ENCODE measurements at places on chromosomes 12 and 14. TPM values are rescaled to one million over a fixed set of nuclear protein-coding genes. Genes with fewer than 3 reads are reported as not detected.

Gene GALNT16
- 0.28 TPM for total RNA-seq

Gene JPH4
- not detected for total RNA-seq

GRCh38 chr12:53596920-53597363 lies 29.2 kb downstream of the ATF7 start:
- DNase-seq, result peak; percentile 59
- no peak overlapping the region for H3K27ac ChIP-seq
- H3K36me3 ChIP-seq, result 0 out of 2 replicates have a peak, but pooled peaks cover 3% of the 10 kb centered on the region
- H3K4me3 ChIP-seq, result no peak overlapping the region
- H3K27me3 ChIP-seq, result no peaks in the 10 kb centered on the region
- H3K4me1 ChIP-seq, result peaks cover 3% of the 10 kb centered on the region

GRCh38 chr14:102993523-102993922 lies 63.8 kb downstream of the CDC42BPB start:
- peaks cover 35% of the 10 kb centered on the region for H3K36me3 ChIP-seq
- peak; percentile 71 for DNase-seq
- H3K27me3 ChIP-seq, result no peaks in the 10 kb centered on the region
- peaks cover 1% of the 10 kb centered on the region for H3K4me1 ChIP-seq

GRCh38 chr12:30570211-30570890 lies 125.3 kb downstream of the IPO8 start:
- no peak overlapping the region for H3K4me3 ChIP-seq
- no peak for DNase-seq
- no peaks in the 10 kb centered on the region for H3K4me1 ChIP-seq
- H3K27me3 ChIP-seq, result 0 out of 2 replicates have a peak, but pooled peaks cover 2% of the 10 kb centered on the region
- no peaks in the 10 kb centered on the region for H3K36me3 ChIP-seq

GRCh38 chr14:102902086-102902485 lies 20.4 kb upstream of the AMN start:
- H3K36me3 ChIP-seq, result peaks cover 33% of the 10 kb centered on the region
- no peak overlapping the region for H3K4me3 ChIP-seq
- no peaks in the 10 kb centered on the region for H3K27me3 ChIP-seq

GRCh38 chr12:79366374-79366773 lies 324.4 kb downstream of the PAWR start:
- H3K27ac ChIP-seq, result no peak overlapping the region
- H3K36me3 ChIP-seq, result no peaks in the 10 kb centered on the region
- no peak for DNase-seq
- H3K4me3 ChIP-seq, result no peak overlapping the region
- no peaks in the 10 kb centered on the region for H3K27me3 ChIP-seq

- DNase-seq, result no peak
- no peak overlapping the region for H3K4me3 ChIP-seq
- H3K27ac ChIP-seq, result no peak overlapping the region
- H3K36me3 ChIP-seq, result no peaks in the 10 kb centered on the region
Observed at GRCh38 chr12:113116875-113117274, 18.7 kb downstream of the RASAL1 start.

DNA sequence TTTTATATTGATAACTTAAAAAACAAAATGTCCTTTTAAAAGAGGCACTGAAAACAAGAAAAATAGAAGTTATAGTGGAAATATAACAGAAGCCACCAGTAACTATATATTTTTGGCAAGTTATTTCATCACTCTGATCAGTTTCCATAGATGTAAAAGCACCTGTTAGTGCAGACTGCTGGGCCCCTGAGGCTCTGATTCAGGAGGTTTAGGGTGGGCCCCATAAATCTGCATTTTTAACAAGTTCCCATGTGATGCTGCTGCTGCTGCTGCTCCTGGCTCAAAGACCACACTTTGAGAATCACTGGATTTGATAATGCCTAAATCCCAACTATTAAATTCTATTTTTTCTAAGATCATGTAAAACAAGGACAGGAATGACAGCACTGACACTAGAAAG lies 251.1 kb downstream of the MED13L start:
- no peak overlapping the region for H3K27ac ChIP-seq
- H3K36me3 ChIP-seq, result no peaks in the 10 kb centered on the region
- H3K4me1 ChIP-seq, result no peaks in the 10 kb centered on the region
- no peak overlapping the region for H3K4me3 ChIP-seq

Gene DCN
- total RNA-seq, result 241 TPM

- H3K27ac ChIP-seq, result no peak overlapping the region
- no peak overlapping the region for H3K4me3 ChIP-seq
- H3K27me3 ChIP-seq, result peaks cover 3% of the 10 kb centered on the region
Observed at GRCh38 chr12:105681341-105681740, 350.9 kb downstream of the C12orf75 start.

DNA sequence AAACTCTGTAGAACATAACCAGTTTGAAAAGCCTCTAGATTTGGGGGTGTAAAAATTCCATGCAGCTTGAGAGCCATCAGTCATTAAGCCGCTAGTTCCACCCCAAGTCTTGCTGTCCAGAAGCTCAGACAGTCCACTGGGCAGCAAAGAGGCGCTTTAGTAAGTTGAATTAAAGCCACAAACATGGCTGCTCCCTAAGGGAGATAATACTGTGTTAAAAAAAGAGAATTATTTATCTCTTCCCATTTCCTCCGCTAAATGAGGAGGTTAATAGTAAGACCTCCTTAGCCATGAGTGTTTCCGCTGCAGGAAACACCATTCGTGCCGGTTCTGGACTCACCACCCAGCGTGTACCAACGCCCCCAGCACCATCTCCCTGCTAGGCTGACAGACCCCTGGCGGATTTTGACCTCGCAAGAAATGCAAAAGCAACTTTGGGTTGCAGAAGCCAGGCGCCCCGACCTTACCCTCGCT lies 536 bp downstream of the TM7SF3 start:
- H3K36me3 ChIP-seq, result no peaks in the 10 kb centered on the region
- no peaks in the 10 kb centered on the region for H3K27me3 ChIP-seq
- peak overlapping the region; percentile 68 for H3K4me3 ChIP-seq
- no peaks in the 10 kb centered on the region for H3K4me1 ChIP-seq
- DNase-seq, result peak; percentile 47

GRCh38 chr14:74218462-74218861 lies 20.8 kb upstream of the VSX2 start:
- H3K27me3 ChIP-seq, result peaks cover 59% of the 10 kb centered on the region
- no peaks in the 10 kb centered on the region for H3K36me3 ChIP-seq
- DNase-seq, result no peak

DNA sequence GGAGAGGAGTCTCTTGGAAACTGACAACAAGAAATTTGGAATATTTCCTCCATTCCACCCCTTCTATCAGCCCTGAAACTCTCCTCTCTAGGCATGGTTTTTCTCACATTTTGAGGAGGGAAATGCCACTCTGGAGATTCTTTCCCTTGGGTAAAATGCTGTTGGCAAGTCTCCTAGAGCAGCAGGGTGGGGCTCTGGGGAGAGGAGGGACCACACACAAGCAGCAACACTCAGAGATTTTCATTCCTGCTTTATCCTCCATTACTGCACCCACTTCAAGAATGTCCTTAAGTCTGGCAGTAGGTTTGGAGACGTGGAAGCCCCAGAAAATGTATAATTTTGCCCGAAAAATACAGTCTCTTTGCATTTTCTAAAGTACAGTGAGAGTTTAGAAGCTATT lies 130.8 kb upstream of the FLRT2 start:
- no peak for DNase-seq
- no peaks in the 10 kb centered on the region for H3K27me3 ChIP-seq
- no peak overlapping the region for H3K4me3 ChIP-seq
- H3K4me1 ChIP-seq, result no peaks in the 10 kb centered on the region
- no peak overlapping the region for H3K27ac ChIP-seq

GRCh38 chr12:10067942-10068341 lies 30.8 kb downstream of the CLEC1A start:
- H3K36me3 ChIP-seq, result no peaks in the 10 kb centered on the region
- H3K4me3 ChIP-seq, result no peak overlapping the region
- no peaks in the 10 kb centered on the region for H3K27me3 ChIP-seq
- H3K27ac ChIP-seq, result no peak overlapping the region

- no peak overlapping the region for H3K27ac ChIP-seq
- H3K27me3 ChIP-seq, result no peaks in the 10 kb centered on the region
- H3K4me3 ChIP-seq, result no peak overlapping the region
Observed at GRCh38 chr14:95815226-95815690, 61.4 kb upstream of the TUNAR start.

Gene RNU6-8
- not detected for total RNA-seq

Gene POTEM
- total RNA-seq, result not detected

GRCh38 chr12:128789356-128789929 lies 34.3 kb downstream of the SLC15A4 start:
- H3K27ac ChIP-seq, result no peak overlapping the region
- no peak overlapping the region for H3K4me3 ChIP-seq
- H3K4me1 ChIP-seq, result no peaks in the 10 kb centered on the region

DNA sequence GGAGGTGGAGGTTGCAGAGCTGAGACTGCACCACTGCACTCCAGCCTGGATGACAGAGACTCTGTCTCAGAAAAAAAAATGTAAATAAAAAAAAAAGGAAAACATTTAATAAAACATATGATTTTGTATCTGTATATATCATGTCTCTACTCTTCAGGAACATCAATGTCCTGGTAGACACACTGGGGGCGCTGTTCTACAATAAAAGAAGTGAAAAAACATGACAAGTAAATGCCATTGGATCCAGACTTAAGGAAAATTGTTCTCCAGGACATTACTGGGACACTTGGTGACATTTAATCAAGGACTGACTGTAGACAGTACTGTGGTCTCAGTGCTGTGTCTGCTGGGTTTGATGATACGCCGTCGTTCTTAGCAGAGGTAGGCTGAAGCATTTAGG lies 15.5 kb upstream of the KLC1 start:
- DNase-seq, result no peak
- H3K4me1 ChIP-seq, result no peaks in the 10 kb centered on the region
- no peaks in the 10 kb centered on the region for H3K27me3 ChIP-seq
- no peak overlapping the region for H3K4me3 ChIP-seq

GRCh38 chr14:47543459-47543858 lies 131.9 kb downstream of the MDGA2 start:
- no peaks in the 10 kb centered on the region for H3K36me3 ChIP-seq
- H3K27me3 ChIP-seq, result no peaks in the 10 kb centered on the region
- no peaks in the 10 kb centered on the region for H3K4me1 ChIP-seq

DNA sequence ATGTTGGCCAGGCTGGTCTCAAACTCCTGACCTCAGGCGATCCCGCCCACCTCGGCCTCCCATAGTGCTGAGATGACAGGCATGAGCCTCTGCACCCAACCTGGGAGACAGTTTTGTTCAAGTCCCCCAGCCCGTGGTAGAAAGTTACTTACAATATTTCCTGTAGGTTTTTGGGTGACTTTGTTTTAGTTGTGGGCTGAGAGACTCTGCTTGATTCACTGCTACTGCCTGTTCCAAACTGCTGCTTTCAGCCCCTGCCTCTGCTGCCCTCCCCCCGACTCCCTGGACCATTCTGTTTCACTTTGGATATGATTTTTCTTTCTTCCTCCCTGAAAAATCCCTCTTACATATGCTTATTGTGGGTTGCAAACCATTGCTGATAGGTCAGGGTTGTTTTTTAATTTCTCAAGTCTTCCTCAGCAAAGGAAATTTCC lies 13.4 kb upstream of the PCNX1 start:
- no peak overlapping the region for H3K4me3 ChIP-seq
- no peak for DNase-seq
- no peak overlapping the region for H3K27ac ChIP-seq
- no peaks in the 10 kb centered on the region for H3K36me3 ChIP-seq

DNA sequence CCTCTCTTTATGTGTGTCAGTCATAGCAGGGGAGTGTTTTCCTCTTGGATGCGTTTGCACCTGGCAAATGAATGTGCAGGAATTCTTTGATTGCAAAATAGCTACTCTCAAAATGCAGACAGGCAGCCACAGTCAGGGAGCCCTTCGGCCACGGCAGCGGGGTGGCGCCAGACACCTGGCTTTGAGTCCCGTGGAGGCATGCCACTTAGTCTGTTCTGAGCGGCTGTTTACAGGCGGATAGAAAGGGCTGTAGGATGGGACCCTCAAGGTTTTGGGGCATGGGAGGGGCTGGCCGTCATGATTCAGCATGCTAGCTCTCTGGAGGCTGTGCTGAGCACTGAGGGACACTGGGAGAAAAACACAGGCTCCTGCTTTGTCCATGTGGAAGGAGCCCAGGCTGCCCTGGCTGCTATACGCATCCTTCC lies 117.1 kb downstream of the SLC25A47 start:
- peaks cover 31% of the 10 kb centered on the region for H3K4me1 ChIP-seq
- H3K27me3 ChIP-seq, result no peaks in the 10 kb centered on the region
- H3K27ac ChIP-seq, result no peak overlapping the region

- H3K4me3 ChIP-seq, result no peak overlapping the region
- DNase-seq, result no peak
- H3K27ac ChIP-seq, result no peak overlapping the region
- H3K4me1 ChIP-seq, result no peaks in the 10 kb centered on the region
Observed at GRCh38 chr14:26873362-26873960, 275.6 kb upstream of the NOVA1 start.

DNA sequence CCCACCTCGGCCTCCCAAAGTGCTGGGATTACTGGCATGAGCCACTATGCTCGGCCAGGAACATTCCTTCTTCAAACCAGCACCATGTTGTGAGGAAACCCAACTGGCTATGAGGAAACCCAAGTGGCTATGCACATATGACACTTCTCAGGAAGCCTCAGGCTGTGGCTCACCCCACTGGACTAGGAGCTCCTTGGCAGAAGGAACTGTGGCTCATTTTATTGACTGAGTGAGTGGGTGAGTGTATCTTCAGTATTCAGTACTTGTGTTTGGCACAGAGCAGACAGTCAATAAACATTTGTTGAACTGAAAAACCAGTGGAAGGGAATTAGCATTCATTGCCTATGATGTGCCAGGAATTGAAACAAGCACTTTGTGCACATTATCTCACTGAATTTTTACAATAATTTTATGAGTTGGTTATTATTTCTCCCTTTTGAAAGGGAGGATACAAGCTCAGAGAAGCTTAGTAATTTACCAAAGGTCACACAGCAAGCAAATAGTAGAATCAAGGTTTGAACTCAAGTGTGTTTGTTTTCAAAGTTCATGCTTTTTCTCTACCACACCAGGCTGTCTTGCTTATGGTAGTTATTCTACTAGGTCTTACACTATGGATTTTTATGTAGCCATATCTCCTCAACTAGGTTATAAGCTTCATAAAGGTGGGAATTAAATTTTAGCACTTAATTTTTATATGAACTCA lies 121.6 kb downstream of the VEZT start:
- no peaks in the 10 kb centered on the region for H3K36me3 ChIP-seq
- no peaks in the 10 kb centered on the region for H3K27me3 ChIP-seq
- H3K4me1 ChIP-seq, result peaks cover 8% of the 10 kb centered on the region

Gene RBM25
- 32.3 TPM for total RNA-seq

Gene IL26
- total RNA-seq, result not detected

Gene ADAM21
- total RNA-seq, result 0.36 TPM
